Spinal cord (tissue), 10 donors: ENCODE measurements at places on chromosomes 1 and 21.

DNA sequence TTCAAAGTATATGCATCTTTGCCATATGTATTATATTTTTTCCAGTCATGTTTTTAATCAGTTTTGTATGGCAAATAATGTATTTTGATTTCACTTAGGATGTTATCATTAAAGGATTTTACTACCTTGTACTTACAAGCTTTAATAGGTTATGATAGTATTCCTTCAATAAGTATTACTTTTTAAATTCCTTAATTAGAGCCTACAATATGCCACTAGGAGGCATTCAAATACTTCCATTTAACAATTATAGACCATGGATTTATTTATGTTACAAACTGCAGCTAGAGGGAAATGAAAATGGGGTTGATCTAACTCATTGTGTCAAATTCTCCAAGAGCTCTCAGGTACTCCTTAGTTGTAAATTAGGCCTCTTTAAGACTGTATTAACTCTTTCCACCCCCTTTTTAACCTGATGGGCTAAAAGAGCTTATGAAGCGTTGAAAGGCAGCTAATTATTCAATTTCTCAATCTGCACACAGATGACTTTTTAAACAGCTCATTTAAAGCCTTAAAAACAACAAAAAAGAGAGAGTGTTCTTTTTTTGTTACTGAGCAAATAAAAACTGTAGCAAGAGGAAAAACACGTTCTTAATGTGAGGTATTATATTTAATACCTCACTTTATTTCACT is 156.2 kb downstream of the DENND1B start:
- no peak overlapping the region for H3K4me3 ChIP-seq
- H3K27me3 ChIP-seq, result no peaks in the 10 kb centered on the region
- H3K36me3 ChIP-seq, result no peaks in the 10 kb centered on the region

DNA sequence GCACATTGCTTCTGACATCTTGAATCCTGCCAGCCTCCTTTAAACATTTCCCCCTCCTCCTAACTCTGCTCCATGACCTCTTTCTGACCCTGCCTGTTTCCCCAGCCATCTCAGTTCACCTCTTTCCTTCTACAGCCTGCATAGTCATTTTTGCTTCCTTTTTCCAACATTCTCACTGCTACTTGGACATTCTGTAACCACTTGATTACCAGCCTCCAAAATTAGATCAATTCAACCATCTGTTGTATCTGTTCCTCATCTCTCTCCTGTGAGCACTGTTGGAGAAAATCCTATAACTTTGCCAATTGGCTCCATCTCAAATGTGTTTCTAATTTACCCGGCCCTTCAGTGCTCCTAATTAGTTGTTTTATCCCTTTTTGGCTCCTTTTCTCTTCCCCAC is 27.5 kb upstream of the GPR88 start:
- H3K27ac ChIP-seq, result no peak overlapping the region
- H3K27me3 ChIP-seq, result no peaks in the 10 kb centered on the region
- H3K4me1 ChIP-seq, result no peaks in the 10 kb centered on the region
- no peaks in the 10 kb centered on the region for H3K36me3 ChIP-seq

DNA sequence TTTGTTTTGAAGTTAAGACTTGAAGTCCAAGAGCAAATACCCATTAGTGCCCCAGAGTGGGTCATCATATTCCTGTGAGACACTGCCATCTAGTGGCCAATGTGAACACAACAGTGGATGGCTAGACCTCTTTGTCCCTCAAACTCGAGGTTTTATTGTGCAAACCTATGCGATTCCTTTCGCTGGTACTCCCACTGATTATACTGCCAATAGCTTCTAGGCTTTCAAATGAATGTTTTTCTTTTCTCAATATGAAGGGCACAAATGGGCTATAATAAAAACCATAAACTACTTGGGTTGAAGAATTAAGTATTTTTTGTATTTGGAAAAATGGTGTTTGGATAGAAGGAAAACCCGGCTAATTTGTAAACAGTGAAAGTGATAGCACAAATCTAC is 100.4 kb upstream of the ZNF281 start:
- no peaks in the 10 kb centered on the region for H3K36me3 ChIP-seq
- H3K4me1 ChIP-seq, result peaks cover 3% of the 10 kb centered on the region
- no peak overlapping the region for H3K27ac ChIP-seq
- peak; percentile 73 for DNase-seq

DNA sequence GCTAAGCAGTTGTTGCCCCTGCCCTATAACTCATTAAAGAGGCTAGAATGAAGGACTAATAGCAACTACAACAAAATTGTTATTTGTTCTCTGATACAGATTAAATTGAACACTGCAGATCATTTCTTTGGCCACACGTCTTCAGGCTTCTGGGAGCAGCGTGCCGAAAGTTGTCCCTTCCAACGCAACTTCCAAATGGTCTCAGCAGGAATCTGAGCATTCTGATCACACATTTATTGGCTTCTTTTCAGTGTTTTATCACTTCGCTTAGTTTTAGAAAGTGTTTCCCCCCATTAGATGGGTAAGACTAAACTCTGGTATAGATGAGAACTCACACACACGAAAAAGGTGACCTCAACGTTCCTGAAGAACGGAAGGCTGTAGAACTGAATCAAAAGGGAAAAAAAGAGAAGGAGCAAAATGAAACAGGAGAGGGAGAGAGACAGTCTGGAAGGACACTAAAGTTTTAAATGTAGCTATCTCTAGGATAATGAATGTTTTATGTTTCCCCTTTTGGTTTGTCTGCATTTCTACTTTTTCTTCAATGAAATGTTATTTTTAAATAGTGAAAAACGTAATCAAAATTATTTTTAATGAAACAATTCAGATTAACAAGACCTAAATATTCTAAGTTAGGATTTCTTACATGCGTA is 336.5 kb downstream of the RRAGC start:
- no peak overlapping the region for H3K27ac ChIP-seq
- no peaks in the 10 kb centered on the region for H3K4me1 ChIP-seq
- H3K27me3 ChIP-seq, result peaks cover 2% of the 10 kb centered on the region
- H3K36me3 ChIP-seq, result no peaks in the 10 kb centered on the region

DNA sequence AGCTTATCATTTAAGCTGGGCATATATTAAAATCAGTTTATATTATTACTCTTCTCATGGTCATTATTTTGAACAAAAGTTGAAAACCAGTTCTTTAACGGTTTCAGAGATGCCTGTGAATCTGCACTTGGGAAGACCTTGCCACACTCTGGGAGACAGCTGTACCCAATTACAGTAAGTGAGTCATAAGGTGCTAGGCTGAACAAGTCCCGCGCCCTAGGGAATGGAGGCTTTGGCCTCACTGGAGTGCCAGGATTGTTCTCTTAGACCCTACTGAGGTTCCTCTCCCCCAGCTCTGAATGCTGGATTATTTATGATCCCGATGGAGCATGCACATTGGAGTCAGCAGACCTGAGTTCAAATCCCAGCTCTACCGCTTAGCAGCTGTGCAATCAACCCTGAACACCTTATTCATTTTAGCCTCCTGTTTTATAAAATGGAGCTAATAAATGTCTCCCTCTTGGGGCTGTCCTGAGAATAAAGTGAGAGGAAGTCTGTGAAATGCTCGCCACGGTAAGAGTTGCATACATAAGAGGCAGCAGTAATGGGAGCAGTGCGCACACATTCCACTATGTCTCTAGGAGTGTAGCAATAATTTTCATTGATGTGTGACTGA is 266.2 kb downstream of the FOXD2 start:
- peaks cover 25% of the 10 kb centered on the region for H3K27me3 ChIP-seq
- no peak overlapping the region for H3K27ac ChIP-seq

- peaks cover 2% of the 10 kb centered on the region for H3K36me3 ChIP-seq
- DNase-seq, result no peak
- no peak overlapping the region for H3K27ac ChIP-seq
- H3K4me1 ChIP-seq, result no peaks in the 10 kb centered on the region
Measured at GRCh38 chr1:111183308-111184069, 17.0 kb downstream of the DENND2D start.

DNA sequence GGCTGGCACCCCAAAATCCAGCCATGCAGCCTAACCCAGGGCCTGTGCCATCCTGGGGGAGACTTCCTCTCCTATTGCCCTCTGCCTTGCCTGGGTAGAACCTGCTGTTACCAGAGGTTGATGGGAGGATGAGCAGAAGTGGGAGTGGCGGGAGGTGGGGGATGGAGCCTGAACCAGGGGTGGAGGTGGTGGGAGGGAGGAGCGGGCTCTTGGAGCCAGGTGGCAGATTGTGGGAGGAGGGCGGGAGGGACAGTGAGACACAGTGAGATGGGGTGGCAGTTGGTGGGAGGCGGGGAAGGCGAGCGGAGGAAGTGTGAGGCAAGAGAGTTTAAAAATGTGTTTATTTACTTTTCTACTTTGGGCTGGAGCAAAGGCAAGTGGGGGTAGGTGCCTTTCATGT is 87.3 kb downstream of the KCNJ6 start:
- H3K27ac ChIP-seq, result no peak overlapping the region
- no peaks in the 10 kb centered on the region for H3K27me3 ChIP-seq
- H3K36me3 ChIP-seq, result peaks cover 5% of the 10 kb centered on the region
- no peak overlapping the region for H3K4me3 ChIP-seq
- H3K4me1 ChIP-seq, result peaks cover 8% of the 10 kb centered on the region

DNA sequence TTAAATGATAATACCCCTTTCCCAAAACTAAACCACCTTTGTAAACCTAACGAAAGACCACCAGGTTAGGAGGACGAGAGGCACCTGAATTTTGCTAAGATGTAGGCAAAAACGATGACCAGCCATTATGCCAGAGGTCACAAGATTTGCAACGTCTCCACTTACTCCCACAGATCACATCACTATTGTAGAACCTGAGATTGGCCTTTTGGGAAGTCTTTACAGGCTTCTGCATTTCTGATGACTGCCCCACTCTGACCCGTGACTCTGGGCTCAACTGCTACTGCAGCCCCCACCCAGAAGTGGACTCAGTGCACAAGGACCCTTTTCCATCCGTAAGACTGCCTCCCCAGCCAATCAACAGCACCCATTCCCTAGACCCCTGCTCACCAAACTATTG is 36.4 kb upstream of the COL6A2 start:
- peaks cover 3% of the 10 kb centered on the region for H3K27me3 ChIP-seq
- DNase-seq, result no peak
- H3K27ac ChIP-seq, result no peak overlapping the region

GRCh38 chr1:222784371-222784770 is 30.5 kb upstream of the DISP1 start:
- H3K4me3 ChIP-seq, result no peak overlapping the region
- peaks cover 6% of the 10 kb centered on the region for H3K4me1 ChIP-seq
- no peaks in the 10 kb centered on the region for H3K36me3 ChIP-seq
- H3K27me3 ChIP-seq, result no peaks in the 10 kb centered on the region
- no peak for DNase-seq
- H3K27ac ChIP-seq, result no peak overlapping the region

DNA sequence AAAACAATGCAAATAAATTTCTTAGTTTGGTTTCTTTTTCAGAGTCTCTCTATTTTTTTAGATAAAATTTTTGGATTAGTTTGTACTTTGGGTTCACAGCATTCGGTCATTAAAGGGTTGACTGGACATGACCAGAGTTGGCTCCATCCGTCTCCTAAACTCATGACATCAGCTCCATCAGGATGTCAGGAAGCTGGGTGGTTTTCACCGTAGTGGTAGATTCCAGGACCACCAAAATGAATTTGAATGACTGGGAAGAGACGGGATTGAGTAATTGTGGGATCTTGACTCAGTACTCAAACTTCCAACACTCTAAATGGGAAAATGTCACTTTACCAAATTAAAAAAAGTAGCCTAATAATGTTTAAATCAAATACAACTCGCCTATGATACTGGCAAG is 279.2 kb upstream of the DUSP10 start:
- no peak overlapping the region for H3K4me3 ChIP-seq
- H3K27ac ChIP-seq, result no peak overlapping the region
- H3K4me1 ChIP-seq, result no peaks in the 10 kb centered on the region

DNA sequence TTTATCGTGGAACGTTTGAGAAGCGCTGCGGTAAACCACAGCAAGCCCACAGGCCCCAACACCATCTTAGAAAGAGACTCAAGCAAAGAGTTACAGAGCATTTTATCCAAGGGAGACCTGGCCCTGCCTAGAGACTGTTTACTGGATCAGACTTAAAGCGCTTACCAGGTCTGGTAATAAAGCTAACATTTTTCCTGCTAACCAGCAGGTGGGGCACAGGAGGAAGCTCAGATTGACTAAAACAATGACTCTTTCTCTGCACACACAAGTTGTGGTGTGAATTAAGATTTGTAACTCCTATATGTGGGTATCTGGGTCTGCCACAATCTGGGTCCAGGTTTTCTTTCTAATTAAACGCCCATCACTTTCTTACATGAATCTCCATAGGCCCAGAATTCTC is 136.5 kb upstream of the ETS2 start:
- H3K4me1 ChIP-seq, result no peaks in the 10 kb centered on the region
- no peak overlapping the region for H3K4me3 ChIP-seq
- no peak for DNase-seq
- no peaks in the 10 kb centered on the region for H3K36me3 ChIP-seq
- H3K27me3 ChIP-seq, result peaks cover under 1% of the 10 kb centered on the region

DNA sequence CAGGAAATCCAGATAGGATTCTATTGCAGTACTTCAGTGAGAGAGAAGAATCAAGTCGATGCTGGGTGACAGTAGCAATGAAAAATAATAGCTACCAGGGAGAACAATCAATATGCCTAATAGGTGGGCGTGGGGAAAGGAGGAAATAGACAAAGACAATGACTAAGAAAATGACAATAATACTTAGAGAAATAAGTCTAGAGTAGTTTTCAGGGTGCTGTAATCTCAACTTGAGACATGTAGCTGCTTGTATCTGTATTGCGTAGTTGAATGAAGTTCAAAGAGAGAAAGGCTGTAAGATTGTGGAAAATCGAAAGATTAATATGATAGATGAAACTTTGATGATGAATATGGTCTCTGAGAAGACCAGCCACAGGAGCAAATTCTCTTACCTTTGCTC is 2.6 kb downstream of the STXBP3 start:
- no peaks in the 10 kb centered on the region for H3K36me3 ChIP-seq
- H3K4me1 ChIP-seq, result peaks cover 7% of the 10 kb centered on the region
- no peak overlapping the region for H3K27ac ChIP-seq
- no peak for DNase-seq
- no peak overlapping the region for H3K4me3 ChIP-seq

DNA sequence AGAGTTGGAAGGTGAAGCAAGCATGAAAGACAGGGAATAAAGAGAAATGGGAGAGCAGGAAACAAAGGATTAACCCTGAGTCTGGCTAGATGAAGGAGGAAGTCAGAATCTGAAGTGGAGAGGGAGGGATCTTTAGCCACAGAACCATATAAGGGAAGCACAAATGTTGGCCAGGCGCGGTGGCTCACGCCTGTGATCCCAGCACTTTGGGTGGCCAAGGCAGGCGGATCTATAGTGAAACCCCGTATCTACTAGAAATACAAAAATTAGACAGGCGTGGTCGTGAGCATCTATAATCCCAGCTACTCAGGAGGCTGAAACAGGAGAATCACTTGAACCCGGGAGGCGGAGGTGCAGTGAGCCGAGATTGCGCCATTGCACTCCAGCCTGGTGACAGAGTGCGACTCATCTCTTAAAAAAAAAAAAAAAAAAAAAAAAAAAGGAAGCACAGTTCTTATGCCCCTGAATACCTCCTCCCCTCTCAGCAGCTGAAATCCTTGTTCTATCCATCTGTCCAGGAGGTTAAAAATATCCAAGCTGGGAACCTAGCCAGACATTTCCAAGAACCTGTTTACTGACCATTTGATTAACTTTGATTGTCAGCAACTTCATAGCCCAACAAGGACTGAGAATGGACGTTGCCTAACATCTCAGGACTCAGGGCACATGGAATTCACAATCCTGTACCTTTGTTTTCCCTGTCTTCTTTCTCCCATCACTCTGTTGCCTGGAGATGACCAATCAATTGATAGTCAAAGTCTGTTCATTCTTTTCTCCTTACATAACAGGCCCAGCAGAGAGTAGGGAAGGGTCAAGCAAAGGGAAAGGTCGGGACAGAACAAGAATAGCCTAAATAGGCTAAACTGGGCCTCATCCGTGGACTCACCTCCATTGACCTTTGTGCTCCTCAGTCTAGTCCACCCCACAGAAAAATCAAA is 10.6 kb downstream of the TXNIP start:
- H3K36me3 ChIP-seq, result no peaks in the 10 kb centered on the region
- no peaks in the 10 kb centered on the region for H3K4me1 ChIP-seq
- no peak overlapping the region for H3K4me3 ChIP-seq
- H3K27me3 ChIP-seq, result no peaks in the 10 kb centered on the region
- no peak overlapping the region for H3K27ac ChIP-seq
